ENCODE measurements at places on chromosomes 7 and 10.

GRCh38 chr10:99461230-99461629 lies 30.8 kb upstream of the GOT1 start:
- DNase-seq: peak; percentile 21

DNA sequence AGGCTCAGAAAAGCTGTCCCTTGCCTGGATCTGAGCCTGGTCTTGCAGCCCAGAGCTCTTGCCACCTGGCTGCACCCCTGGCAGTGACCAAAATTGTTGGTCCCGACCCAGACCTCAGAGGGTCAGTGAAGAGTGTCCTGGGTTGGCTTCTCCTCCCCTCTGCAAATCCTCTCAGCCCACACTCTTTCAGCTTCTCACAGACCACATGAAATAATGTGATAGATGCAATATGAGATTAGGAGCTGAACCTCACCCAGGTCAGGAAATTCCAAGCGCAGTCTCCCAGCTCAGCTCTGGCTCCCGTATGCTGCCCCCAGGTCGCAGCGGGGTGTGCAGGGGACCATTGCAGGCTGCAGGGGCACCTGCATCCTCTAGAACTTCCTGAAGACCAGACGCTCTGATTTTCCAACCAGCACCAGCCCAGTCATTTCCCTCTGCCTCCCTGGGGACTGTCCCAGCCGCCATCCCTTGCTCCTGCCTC lies 19.6 kb upstream of the RET start:
- no peak for DNase-seq

- no peak for DNase-seq
Measured at GRCh38 chr7:43905209-43905946, 1.0 kb downstream of the URGCP start.

GRCh38 chr7:26584326-26584725 lies 280.1 kb downstream of the SKAP2 start:
- no peak for DNase-seq

DNA sequence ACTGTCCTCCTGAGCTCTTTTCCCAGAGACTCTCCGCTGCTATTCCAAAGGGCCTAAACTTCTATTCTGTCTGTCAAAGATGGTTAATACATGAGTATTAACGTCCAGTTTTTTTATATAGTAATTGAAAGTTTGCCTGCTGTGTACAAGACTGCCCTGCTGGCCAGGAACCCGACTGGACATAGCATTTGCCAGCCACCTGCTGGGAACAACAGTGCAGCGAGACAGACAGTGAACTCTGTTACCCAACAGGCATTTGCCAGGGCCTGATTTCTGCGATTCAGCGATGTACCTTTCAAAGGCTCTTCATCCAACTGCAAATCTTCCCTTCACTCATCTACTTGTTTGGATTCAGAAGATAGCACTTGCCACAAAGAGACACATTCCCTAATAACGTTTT lies 128.8 kb upstream of the SEM1 start:
- no peak for DNase-seq

DNA sequence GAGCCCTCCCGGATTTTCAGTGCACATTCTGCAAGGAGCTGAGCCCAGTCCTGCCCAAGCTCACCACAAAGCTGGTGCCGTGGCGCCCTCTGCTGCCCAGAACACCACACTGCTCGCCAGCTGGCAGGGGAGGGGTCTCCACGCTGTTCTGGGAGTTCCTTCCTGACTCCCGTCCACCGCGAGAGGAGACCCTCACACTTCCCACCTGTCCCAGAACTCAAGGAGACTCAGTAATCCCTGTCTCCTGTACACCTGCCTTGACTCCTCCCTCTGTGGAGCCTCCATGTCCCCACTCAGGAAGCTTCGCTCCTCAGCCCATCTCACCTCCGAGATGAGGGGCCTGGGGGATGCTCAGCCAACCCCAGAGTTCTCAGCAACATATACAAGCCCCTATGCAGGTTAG lies 11.3 kb downstream of the C10orf105 start:
- DNase-seq: no peak

DNA sequence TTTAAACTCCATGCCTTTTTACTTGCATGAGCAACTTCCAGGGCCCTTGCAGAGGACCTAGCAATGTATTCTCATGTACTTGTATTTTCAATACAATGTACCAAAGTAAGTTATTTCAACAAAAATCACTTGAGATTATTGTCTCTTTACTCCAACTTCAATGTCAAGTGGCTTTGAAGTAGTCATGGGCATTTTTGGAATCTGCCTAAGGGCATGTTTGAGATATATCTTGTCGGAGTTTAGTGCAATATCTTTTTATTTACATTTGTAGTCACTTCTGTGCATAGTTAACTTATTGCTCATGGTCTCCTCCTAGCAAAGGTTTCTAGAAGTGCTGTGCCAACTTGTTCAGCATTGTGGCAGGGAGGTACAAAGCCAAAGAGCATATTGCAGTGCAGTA lies 508.7 kb upstream of the SEMA3D start:
- DNase-seq: no peak

DNA sequence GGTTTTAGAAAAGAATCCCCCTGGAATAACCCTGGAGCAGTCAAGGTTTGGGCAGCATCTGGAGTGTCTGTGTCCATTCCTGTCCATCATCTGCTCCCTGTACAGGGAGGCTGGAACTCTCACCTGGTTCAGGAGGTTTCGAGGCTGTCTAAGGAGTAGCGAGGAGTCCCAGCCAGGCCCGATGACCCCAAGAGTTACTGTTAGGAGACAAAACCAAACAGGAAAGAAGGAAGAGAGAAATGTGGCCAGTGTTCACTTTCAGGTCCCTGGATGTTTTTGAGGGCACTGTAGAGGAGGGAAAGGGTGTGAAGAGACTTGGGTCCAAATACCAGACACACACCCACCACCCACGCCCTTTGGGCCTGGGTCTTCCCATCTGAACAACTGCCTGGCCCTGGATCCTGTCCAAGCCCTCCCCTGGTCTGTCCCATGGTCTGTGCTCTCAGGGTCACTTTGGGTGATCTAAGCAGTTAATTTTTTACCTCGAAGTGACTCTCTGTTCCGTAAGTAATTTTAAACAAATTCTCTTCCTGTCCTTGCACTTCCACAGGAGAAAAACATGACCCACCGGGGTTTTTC lies 117.1 kb downstream of the ZMIZ1 start:
- DNase-seq: no peak

Measured in fibroblast of skin of abdomen (primary cell).